ENCODE measurements at places on chromosomes 11 and 22.

DNA sequence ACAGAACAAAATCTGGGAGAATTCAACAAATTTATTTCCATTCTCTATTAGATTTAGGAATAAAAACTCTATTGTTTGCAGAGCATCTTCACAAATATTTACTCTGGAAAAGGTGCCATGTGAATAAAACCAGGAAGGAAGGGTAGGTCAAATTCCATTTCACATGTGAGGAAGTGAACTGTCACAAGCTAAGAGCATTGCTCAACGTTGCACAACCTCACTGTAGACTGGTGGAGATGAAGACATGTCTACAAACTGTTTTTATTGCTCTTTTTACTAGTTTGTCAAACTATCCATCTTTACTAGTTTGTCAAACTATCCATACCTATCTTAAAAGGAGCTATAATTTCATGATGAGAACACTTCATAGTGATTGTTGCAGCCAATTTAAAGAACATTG is 236.4 kb downstream of the CNTN5 start:
- DNase-seq: no peak

- DNase-seq: peak; percentile 23
These were observed 1349.8 kb upstream of the RAG2 start for GRCh38 chr11:37947821-37948220.

- no peak for DNase-seq
These were observed 734.3 kb upstream of the ARHGAP42 start for GRCh38 chr11:99952816-99953215.

GRCh38 chr11:76155500-76156227 is 50.6 kb downstream of the WNT11 start:
- DNase-seq: no peak

All from femur (tissue), 1 donor.